Activated CD4-positive, alpha-beta T cell treated with anti-CD3 and anti-CD28 coated beads, Interleukin-2, amount 50 U/mL, for 48 hours (primary cell): ENCODE measurements at places on chromosomes 1 and 21.

- DNase-seq, result no peak
Measured at GRCh38 chr1:75233302-75233929, 99.2 kb downstream of the LHX8 start.

DNA sequence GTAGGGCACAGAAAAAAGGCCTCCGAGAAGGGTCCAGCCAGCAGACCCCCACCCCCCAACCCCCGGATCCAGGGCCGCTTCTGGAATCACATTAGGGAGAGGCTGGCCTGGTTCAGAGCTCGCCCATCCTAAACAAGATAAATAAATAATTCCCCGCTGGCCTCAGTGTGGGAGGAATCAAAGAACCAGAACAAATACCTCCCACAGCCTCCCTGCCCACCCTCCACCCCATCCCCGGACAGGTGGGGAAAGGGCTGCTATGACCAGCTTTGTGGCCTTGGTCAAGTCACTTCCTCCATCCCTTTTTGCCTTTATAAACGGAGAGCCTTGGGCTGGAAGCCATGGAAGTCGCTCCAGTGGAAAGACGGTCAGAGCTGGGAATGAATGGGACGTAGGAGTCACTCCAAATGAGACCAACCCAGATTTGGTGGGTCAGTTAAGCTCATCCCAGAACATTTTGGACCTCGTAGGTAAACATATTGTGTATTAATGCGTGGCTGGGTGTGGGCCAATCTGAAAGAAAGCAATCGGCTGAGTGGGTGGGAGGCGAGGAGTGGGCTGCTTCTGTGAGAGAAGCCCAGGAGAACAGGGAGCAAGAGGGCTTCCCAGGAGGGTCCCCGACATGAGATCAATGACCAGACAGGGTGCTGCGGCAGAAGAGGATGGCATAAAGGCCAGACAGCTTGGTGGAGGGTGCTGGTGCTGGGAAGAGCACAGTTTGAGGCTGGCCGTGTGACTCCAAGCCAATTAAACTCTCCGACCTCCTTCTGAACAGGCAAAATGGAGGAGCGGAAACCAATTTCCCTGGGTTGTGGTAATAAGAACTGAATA is 63.3 kb downstream of the MEF2D start:
- DNase-seq, result no peak

- DNase-seq, result no peak
Measured at GRCh38 chr1:116266864-116267212, 106.2 kb upstream of the ATP1A1 start.

DNA sequence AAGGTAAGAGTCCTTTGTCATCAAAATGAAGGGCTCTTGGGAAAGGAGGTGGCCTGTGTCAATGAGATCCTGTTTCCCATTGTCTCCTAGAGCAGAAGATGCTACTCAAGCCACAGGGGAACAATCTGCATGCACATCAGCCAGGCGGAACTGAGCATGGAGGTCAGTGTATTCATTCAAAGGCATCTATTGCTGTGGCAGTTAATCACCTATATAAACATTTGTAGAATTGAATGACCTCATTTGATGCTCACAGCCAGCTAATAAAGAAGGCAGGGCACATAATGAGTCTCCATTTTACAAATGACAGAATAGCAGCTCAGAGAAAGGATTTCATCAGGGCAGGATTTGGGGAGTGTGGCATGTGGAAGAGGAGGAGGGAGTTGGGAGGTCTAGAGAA is 5.7 kb upstream of the FYB2 start:
- DNase-seq, result no peak

DNA sequence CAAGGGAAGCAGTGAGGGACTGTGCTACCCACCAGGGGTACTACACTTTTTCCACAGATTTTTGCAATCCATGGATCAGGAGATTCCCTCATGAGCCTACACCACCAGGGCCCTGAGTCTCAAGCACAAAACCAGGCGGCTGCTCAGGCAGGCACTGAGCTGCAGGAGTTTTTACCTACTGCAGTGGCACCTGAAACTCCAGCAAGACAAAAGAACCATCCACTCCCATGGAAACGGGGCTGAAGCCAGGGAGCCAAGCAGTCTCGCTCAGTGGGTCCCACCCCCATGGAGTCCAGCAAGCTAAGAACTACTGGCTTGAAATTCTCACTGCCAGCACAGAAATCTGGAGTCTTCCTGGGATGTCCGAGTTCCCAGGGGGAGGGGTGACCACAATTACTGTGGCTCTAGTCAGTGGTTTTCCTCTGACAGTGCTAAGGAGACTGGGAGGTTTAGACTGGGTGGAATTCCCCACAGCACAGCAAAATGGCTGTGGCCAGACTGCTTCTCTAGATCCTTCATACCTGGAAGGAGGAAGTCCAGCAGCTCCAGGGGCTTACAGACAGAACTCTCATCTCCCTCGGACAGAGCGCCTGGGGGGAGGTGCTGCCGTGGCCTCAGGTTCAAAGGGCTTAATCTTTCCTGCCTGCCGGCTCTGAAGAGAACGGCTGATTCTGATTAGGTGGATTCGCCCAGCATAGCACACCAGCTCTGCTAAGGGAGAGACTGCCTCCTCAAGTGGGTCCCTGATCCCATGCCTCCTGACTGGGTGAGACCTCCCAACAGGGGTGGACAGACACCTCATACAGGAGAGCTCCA is 437.8 kb downstream of the LTN1 start:
- no peak for DNase-seq

DNA sequence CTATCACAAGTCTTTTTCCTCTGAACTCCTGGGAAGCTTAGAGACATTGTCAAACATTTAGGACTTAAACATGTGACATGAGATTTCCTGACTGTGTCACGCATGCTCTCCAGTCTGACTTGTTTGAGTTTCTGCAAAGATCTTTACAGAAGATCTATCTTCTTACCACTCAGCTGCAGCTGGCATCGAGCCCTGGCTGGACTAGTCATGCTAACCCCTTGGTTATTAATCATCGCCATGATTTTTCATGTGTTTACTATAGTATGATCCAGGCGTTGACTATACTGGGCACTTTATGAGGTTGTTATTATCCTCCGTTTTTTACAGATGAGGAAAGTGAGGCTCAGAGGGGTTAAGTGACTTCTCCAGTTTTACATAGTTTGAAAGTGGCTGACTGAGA is 18.1 kb upstream of the IRF2BP2 start:
- no peak for DNase-seq
